ENCODE measurements at places on chromosomes 13 and 19.

GRCh38 chr19:40585241-40585981 is 8.7 kb downstream of the SHKBP1 start:
- no peak for DNase-seq

DNA sequence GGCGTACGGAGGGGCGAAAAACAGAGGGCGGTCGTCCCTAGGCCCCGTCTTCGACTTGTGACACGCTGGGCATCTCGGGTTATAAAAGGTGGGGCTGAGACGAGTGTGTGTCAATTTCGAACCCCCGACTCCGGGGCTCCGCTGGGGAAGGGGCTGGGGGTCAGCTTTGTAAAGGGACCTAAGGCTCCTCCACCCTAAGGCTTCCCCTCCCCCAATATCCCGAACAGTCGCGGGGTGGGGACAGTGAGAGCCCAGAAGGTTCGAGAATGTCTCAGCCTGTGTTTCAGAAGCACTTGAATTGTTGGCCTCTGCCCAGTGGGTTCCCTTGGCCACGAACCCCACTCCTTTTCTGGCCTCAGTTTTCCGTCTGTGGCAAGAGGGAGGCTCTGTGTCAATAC is 450 bp downstream of the SELENOW start:
- DNase-seq, result no peak

GRCh38 chr19:13091400-13092157 is 11.1 kb downstream of the LYL1 start:
- DNase-seq, result no peak

- DNase-seq, result peak; percentile 13
Measured at GRCh38 chr13:19927117-19927748, 31.3 kb upstream of the ZMYM2 start.

GRCh38 chr19:48085076-48085475 is 25.5 kb downstream of the PLA2G4C start:
- no peak for DNase-seq

DNA sequence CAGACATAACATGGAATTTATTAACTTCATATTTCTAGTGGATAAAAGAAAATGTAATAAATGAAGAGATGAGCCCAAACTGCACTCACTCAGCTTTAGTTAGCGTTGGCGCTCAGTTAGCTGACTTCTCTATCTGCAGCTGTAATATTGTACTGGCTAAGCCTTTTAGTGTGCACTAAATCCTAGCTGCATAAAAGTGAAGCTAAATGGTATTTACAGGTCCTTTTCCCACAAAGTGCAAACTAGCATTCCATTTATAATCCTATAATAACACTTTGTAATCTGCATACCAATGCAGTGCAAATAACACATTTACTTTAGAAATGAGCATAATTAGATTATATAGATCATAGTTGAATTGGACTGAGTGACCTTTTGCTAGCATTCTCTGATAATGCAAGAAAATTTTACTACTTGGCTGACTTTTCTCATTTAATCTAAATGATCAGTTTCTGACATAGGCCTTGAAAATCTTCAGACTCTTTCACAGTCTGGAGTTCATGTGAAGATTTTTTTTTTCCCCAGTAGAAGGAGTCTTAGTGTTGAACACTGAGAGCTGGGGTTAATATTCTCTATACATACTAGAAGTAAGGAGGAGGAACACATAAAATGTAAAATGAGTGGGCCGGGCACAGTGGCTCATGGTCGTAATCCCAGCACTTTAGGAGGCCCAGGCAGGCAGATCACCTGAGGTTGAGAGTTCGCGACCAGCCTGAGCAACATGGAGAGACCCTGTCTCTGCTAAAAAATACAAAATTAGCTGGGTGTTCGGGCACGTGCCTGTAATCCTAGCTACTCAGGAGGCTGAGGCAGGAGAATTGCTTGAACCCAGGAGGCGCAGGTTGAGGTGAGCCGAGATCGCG is 1426.4 kb downstream of the PCDH9 start:
- no peak for DNase-seq

DNA sequence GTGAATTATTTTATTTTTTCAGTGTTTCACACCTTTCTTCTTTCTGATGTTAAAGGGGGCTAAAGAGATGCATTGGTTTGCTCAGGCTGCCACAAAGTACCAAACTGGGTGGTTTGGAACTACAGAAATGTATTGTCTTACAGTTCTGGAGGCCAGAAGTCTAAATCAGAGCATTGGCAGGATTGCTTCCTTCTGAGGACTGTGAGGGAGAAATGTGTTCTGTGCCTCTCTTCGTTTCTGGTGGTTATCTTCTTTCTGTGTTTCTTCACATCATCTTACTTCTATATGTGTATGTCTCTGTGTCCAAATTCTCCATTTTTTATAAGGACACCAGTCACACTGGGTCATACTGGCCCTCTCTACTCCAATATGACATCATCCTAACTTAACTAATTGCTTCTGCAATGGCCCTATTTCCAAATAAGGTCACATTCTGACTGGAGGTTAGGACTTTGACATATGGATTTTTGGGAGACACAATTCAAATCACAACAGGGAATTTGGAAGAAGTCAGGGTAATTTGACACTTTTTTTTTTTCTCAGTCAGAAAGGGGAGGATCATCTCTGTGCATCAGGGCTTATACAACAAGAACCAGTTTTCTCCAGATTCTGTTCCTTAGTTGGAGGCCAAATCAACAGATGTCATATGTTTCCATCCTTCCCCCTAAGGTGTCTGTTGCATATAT is 188.2 kb downstream of the KCNRG start:
- no peak for DNase-seq
